ENCODE measurements at places on chromosomes 1 and 21.

GRCh38 chr21:41832596-41833496, 46.3 kb downstream of the PRDM15 start:
- no peak for DNase-seq

DNA sequence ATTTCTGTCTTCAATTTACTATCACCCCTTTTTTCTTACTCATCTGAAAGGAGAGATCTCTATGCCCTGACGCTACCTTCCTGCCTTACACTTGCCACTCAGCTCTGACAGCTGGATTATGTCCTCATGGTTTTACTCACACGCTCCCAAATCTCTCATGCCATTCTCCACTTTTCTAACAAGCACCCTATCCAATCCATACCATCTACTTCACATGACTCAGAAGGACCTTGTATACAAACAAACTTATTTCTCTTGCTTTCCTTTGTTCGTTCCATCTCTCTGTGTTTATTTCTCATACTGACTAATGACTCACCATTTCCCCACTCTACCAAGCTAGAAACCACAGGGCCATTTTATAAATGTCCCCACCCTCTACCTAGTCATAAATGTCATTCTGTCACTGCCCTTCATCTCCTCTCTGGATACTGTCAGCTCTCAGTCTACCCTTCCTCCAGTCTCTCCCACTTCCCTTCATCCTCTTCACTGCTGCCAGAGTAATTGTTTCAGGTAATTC, 87.3 kb downstream of the USP24 start:
- DNase-seq, result no peak

- DNase-seq, result no peak
Measured at GRCh38 chr1:44806704-44807363, at the start of gene DYNLT4. Gene DYNLT4 (minus strand): TSS chr1:44807351. CDS start chr1:44806668, 683 bp downstream.

DNA sequence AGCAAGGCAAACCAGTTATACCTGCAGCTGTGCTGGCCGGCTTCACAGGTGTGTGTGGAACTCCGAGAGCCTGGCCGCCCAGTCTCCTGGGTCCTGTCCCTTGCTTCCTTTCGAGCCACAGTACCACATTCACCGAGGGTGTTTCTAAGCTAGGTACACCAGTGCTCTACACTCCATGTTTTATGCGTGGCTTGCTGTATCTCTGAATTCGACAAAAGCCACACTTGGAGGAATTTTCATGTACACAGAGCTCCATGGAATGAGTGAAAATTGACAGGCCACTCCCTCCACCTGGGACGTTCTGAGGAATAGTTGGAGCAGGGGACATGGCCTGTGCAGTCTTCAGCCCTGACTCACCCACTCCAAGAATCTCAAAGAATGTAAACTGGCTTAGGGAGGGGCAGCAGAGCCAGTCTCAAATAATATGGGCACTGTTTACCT, 14.0 kb downstream of the ETS2 start:
- no peak for DNase-seq

GRCh38 chr1:185157599-185158412, 839 bp downstream of the SWT1 start:
- no peak for DNase-seq

DNA sequence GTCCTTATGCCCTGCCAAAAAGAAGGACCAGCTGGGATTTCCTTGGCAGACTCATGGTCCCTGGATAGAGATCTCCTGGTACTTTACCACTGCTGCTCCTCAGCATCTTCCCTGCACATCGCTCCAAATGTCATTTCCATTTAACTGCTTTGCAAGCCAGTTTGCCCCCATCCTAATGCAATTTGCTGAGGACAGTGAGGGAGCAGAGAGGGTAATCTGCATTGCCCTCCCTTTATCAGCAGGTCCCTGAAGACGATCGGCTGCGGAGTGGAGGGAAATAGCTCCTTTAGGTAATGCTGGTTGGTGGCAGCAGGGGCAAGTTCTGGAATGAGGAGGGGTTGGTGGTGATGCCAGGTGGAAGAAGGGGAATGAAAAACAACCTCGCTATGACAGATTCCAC, 2.7 kb downstream of the PLXNA2 start:
- DNase-seq, result no peak

Data from activated T-cell treated with anti-CD3 and anti-CD28 coated beads, Interleukin-2, amount 50 U/mL, for 1 hour (primary cell).